ENCODE measurements at places on chromosomes 13 and 19.

DNA sequence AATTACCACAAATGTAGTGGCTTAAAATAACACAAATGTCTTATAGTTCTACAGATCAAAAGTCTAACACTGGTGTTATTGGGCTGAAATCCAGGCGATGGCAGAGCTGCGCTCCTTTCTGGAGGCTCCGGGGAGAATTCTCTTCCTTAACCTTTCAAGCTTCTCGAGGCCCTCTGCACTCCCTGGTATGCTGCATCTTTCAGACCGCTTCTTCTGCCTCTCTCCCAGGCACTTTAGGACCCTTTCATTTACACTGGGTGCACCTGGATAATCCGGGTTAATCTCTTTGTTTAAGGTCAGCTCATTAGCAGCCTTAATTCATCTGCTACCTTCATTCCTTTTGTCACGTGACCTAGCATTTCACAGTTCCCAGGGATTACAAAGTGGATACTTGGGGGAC, 211.3 kb upstream of the RFC3 start:
- DNase-seq = no peak

DNA sequence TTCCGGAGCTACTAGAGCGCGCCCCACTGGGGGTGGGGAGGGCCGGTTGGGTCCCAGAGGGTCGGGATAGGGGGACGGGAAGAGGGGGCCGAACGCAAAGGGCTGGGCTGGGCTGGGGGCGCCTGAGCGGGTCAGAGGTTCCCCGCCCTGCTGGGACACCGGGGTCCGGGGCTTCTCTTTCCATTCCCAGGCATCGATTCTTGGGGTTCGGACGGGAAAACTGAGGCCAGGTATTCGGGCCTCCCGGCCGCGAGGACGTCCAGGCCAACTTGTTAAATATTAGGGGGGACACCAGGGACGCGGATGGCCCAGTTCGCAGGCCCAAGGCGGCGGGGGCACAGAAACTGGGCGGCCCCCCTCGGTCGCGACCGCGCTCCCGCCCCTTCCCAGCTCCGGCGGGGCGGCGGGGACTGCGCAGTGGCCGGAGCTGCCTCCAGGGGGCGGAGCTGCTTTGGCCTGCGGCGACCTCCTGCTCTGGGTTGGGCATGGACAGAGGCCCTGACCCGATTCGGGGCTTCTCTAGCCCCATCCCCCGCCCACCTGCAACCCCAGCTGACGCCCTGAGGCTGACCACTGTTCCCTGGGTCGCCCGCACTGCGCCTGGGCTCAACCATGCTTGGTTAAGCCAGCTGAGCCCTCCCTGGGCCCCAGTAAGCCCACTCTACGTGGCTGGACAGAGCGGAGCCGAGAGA, 1.2 kb upstream of the KLF16 start:
- DNase-seq = no peak

- no peak for DNase-seq
These were observed 120.8 kb downstream of the SOX1 start for GRCh38 chr13:112187527-112188297.

DNA sequence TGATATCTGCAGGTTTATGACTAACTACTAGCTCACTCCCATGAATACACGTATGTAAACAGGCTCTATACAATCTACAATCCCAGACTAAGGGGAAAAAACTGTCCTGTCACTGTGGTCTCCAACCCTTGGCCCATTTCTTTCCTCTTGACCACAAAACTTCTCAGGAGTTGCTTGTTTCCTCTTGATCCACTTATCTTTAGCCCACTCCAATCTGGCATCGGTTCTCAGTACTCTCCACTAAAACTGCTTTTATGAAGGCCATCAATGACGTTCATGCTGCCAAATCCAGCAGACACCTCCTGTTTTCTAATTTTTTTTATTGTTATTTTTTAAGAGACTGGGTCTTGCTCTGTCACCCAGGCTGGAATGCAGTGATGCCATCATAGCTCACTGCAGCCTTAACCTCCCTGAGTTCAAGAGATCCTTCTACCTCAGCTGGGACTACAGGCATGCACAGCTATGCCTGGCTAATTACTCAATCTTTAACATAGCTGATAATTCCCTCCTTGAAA, 31.9 kb upstream of the USPL1 start:
- no peak for DNase-seq

GRCh38 chr19:18895824-18896341, at the start of gene CERS1:
Gene CERS1, minus strand, starts transcription at chr19:18896158. Its CDS starts 86 bp downstream, at chr19:18896072.
- DNase-seq = no peak

DNA sequence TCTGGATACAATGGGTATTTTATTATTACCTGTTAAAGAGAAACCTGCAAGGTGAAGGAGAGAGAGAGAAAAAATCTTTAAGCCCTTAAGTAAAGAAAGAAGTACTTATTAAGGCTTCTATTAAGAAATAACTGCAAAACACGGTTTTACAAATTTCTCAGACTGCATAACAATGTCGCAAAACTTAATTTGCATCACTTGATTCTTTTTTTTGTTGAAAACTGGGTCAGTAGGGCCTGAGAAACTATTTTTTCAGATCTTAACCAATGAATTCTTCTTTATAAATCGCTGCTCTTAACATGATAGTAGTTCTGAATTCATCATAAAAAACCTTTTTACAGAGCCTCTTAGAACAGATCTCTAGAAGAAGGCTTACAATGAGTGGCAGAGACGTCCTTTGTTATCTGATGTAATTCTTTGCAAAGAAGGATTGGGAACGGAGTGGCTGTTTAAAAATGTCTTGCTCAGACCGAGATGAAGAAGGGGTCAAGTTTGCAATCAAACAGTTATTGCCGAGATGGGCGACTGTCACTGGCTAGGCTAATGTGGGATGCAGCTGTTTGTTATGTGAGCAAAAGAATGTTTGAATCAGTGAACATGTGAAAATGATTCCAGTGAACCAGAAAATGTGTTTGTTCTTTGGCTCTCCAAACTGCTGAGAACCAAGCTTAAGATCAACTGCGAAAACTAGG, 76.3 kb downstream of the ZNF536 start:
- no peak for DNase-seq

- no peak for DNase-seq
These were observed 11.6 kb upstream of the GPR18 start for GRCh38 chr13:99269627-99270241.

DNA sequence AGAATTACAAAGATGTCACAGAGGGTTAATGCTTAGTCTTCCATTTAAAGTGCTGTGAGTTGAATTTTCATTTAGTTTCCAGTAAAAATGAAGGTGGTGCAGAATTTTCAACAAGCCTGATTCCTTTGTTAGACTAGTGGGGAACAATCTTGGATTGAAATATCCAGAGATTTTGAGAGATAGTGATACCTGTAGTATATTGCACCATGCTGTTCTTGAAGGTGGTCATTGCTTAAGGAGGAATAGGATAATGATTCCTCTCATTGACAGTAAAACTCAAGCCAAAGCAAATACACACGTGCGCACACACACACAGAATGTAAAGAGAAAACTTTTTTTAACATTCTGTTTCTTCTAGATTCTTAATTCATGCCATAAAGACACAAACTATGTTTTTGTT, 5.3 kb downstream of the PCDH17 start:
- no peak for DNase-seq

GRCh38 chr19:4533835-4534424, 1.1 kb downstream of the PLIN5 start:
- DNase-seq = no peak

GRCh38 chr13:50340551-50341287, 325.5 kb downstream of the KCNRG start:
- DNase-seq = no peak

- DNase-seq = no peak
These were observed 28.0 kb downstream of the BTBD2 start for GRCh38 chr19:1987197-1988187.

GRCh38 chr19:49132974-49133609, 13.7 kb downstream of the PPFIA3 start:
- DNase-seq = no peak

- no peak for DNase-seq
These were observed 1.7 kb upstream of the MTMR6 start for GRCh38 chr13:25288966-25289365.

- no peak for DNase-seq
These were observed 35.7 kb upstream of the MATK start for GRCh38 chr19:3821857-3822364.

DNA sequence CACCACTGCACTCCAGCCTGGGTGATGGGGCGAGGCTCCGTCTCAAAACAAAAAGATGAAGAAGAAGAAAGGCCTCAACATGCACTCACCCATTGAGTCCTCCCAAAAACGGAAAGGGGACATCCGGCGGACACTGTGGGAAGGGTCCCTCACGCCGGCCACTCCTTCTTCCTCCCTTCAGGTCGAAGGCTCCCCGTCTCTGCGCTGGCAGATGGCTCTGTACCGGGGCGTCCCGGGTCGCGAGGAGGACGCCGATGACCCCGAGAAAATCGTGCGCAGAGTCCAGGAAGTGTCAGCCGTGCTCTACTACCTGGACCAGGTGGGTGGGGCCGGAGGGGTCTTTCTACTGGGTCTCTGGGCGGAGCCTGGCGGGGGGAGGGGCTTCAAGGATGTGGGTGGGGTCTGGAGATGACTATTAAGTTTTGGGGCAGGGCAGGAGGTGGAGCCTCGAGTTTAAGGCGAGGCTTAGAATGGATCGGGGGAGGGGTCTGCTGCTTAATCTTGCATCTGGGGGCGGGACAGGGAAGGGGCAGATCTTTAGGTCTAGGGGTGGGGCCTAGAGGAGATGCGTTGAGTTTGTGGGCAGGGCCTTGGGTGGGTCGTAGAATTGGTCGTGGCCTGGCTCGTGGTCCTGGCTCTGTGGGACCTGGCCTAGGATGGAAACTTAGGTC, 90.2 kb downstream of the MAP4K1 start:
- DNase-seq = no peak

- DNase-seq = no peak
These were observed 299.2 kb upstream of the KLHL1 start for GRCh38 chr13:70407486-70407885.

DNA sequence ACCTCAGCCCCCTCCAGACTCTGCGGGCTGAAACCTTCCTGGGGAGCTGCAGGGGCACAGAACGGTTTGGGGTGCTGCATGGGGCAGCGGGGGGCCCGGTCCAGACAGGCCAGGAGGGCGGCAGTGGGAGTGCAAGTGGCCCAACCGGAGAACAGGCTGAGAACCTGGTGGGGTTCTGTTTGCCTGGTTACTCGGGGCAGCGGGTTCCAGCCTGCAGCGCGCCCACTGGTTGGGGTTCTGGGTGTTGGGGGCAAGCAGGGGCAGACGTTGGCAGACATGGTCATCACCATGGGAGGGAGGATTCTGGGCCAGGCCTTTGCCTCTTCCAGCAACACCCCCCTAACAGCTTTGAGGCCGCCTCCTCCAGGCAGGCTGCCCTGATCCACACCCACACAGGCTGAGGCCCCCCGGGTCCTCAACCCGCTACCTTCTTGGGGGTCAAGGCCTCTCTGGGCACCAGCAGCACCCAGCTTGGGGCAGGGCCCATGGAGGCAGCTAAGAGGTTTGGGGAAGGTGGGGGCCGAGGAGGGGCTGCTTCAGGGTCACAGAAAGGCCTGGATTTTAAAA, at the start of gene PRR22:
PRR22 (minus strand) TSS at position 166 of the 567 bp plus-strand sequence; CDS start at position 80, 86 bp downstream.
- DNase-seq = no peak

DNA sequence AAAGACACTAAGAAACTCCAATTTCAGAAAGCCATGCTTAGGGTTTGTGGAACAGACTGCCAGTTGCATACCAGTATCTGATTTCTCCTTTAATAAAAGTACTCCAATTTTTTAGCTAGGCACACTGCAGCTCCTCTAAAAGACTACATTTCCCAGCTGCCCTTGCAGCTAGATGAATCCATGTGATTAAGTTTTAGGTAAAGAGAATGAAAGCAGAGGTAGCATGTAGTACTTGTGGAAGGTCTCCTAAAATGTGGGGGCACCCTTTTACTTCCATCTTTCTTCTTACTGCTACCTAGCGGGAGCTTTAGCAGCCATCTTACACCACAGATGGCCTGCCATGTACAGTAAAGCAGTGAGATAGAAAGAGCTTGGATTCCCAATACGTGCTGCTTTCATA, 33.0 kb upstream of the TSC22D1 start:
- no peak for DNase-seq

GRCh38 chr13:40376867-40377535, 289.4 kb downstream of the FOXO1 start:
- DNase-seq = no peak

Data from cerebellar nuclear complex (tissue), 1 donor.